Kidney epithelial cell (primary cell): ENCODE measurements at places on chromosomes 1 and 21. TPM values are rescaled to one million over a fixed set of nuclear protein-coding genes. Genes with fewer than 3 reads are reported as not detected.

PKN2 gene
- 30.7 and 32.9 TPM in 2 replicates for total RNA-seq

DNASE2B gene
- not detected in 2 replicates for total RNA-seq

WDR47 gene
- total RNA-seq: 10.1 and 11.5 TPM in 2 replicates

INSRR gene
- total RNA-seq: not detected in 2 replicates

IFI44L gene
- 8.6 and 15.2 TPM in 2 replicates for total RNA-seq
